ENCODE measurements at places on chromosomes 3 and 15.

DNA sequence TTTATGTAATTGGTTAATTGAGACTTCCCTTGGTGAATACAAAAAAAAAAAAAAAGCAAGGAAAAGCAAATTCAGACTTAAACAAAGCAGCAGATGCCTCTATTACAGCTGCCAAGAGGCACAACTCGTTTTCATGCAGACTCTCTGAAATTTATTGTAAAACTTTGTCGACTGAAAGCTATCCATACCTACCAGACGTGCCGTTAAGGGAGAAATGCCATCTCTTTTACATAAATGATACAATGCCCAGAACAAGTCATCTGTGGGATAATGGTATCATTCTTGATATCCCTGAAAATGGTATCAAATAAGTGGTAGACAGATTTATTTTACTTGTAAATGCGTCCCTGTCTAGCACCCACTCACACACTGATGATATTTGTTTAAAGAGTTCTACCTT is 724.2 kb downstream of the NSUN3 start:
- DNase-seq, result peak; percentile 45

- no peak for DNase-seq
Measured at GRCh38 chr15:101562428-101563059, 73.0 kb upstream of the PCSK6 start.

- no peak for DNase-seq
Measured at GRCh38 chr3:183359036-183359435, 69.4 kb downstream of the MCF2L2 start.

GRCh38 chr15:27358751-27359434 is 387.9 kb downstream of the GABRG3 start:
- no peak for DNase-seq

- DNase-seq, result no peak
Measured at GRCh38 chr3:184751204-184752040, 39.6 kb upstream of the MAGEF1 start.

DNA sequence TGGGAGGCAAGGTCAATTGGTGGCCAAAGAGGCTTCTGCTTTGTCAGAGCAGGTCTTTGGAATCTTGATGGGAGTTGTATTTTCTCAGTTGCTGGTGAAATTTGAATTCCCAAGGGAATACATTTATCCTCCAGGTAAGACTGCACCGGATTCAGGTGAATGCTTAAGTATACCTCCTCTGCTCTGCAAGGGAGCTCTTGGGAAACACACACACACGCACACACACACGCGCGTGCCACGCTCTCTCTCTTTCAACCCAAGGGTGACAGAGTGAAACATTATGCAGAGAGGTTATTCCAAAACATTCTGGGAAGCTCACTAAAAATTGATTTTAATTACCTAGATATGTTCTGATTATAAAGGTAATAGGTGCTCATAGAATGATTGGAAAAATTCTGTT is 33.7 kb downstream of the ST6GAL1 start:
- no peak for DNase-seq

DNA sequence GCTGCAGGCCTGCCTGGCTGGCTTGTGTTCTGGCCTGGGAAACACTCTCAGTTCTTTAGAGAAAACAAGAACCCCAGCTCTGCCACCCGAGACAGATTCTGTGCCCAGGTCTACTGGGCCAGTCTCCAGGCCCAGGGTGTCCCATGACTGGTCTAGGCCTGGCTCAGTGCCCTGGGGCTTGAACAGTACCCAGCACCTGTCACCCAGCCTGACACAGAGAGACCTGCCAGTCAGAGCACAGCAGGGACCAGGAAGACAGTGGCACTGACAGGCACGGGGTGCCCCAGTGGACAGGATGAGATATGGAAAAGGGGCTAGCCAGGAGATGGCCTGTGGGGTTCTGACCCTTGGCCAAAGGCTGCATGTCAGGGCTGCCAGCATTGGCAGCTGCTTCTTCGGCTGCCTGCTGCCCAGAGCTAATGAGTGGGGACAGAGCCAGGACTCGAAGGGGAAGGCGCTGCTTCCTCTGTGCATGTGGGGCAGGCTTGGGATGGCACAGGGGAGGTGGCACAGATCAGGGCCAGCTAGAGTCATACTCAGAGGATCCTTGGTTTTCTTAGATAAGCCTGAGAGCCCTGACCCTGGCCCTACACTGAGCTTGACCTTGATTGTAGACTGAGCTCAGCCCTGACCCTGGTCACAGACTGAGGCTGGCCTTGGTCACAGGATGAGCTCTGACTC is 15.1 kb downstream of the CCDC33 start:
- peak; percentile 93 for DNase-seq

DNA sequence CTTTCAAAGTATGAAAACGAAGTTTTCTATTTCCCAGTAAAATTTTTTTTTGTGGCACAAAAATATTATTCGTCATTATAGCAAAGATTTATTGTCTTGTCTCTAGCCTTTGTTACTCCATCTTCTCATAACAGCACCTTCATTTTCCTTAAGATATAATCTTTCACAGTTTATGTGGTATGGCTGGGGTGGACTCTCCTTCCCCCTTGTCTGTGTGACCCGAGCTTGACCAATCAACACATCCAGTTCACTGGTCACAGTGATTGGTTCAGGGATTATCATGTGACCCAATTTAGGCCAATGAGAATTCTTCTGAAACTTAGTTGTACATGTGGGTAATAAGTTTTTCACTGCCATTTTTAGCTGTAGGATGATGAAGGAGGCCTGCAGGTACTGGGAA is 71.2 kb upstream of the DCBLD2 start:
- no peak for DNase-seq

GRCh38 chr3:122497425-122497824 is 17.3 kb downstream of the KPNA1 start:
- DNase-seq, result no peak
